ENCODE measurements at places on chromosomes 13 and 19.

DNA sequence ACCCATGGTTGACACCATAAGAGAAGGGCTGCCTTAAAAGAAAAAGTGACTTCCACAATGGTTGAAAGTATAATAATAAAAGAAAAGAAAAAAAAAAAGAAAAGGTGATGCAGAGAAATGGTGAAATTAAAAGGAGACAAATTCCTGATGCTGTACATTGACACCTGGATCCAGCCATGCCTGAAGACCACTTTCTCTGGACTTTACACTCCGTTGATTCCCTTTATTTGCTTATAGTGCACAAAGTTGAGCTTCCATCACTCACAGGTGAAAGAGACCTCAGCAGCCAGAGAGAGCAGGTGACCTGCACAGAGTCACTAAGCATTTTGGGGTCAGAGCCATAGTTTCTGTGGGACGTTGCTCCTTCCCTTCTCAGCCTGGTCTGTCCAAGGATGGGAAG lies 12.2 kb upstream of the OR10H5 start:
- DNase-seq: no peak

- peak; percentile 87 for DNase-seq
Measured at GRCh38 chr19:32976223-32976805, 4.3 kb downstream of the FAAP24 start.

DNA sequence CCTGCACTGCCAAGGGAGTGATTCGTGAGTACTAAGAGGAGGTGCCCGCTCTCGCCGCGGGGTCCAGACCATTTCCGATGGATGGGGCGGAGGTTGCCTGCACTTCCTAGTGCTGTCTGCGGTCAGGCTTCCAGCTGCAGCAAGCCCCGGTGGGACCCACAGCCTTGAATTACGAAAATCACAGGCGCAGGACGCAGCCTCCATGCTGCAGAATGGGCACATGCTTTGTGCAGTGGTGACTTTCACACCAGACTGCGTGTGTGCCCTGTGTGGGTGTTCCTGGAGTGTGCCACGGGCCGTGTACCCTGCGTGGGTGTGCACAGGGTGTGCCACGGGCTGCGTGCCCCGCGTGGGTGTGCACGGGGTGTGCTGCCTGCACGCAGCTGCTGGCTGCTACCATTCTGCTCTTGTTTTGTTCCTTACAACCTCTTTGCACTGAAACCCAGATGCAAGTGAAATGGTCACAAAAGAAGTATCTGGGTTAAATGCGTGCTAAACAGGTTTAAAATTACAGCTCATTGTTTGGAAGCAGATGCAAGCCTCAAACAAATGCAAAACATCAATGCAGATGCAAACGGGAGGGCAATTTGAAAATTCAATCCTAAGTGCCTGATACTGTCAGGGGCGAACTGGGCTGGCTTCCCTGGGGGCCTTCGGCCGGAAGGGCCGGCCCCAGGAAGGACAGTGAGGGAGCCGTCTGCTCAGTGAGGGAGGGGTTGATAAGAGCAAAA lies 221.2 kb upstream of the SOX1 start:
- DNase-seq: no peak

DNA sequence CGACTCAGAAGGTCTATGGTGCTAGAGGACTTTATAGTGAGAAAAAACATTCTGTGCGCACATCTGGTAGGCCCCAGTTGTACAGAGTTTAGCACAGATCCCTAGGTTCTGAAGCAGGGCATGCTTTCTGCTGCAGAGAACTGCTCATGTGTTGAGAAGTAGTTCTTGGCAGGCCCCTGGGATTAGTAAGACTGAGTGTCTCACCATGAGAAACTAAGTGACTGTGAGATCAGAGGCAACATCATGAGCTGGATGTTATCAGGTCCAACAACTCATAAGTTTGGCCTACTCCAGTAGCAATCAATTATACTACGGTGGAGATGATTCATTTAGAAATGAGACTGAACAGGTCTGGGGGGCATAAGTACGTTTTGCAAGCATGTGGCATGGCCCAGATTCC lies 507.4 kb upstream of the KLF12 start:
- DNase-seq: no peak

GRCh38 chr13:110037925-110038573 lies 251.7 kb upstream of the IRS2 start:
- no peak for DNase-seq

DNA sequence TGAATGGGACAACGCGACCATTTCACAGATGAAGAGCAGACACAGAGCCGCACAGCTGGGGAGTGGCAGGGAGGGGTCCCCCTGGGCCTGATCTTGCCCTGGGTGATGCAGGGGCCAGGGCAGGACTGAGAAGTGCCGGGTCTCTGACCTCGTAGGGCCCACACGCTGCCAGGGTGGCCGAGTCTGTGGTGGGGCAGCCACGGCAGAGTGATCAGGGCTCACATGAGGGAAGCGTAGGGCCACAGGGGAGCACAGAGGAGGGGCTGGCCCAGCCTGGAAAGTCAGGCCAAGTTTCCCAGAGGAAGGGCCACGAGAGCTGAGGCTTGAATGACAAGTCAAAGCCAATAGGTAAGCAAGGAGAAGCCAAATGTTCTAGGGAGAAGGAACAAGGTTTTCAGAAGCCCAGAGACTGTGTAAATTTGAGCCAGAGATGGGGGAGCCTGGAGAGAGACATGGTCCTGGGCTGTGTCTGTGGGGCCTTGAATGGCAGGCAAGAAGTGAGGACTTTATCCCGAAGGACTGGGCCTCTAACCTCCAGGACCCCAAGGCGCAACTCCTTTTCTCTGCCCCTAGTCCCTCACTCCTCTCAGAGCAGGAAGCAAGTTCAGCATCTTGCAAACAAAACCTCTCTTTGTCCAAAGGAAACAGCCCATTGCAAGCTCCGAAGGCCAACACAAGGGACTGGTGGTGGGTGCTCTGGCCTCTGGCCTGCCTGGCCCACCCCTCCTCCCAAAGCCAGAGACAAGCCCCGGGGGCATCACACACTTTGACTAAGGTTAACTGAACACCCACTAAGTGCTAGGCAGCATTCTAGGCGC lies 31.7 kb upstream of the FXYD3 start:
- DNase-seq: no peak

DNA sequence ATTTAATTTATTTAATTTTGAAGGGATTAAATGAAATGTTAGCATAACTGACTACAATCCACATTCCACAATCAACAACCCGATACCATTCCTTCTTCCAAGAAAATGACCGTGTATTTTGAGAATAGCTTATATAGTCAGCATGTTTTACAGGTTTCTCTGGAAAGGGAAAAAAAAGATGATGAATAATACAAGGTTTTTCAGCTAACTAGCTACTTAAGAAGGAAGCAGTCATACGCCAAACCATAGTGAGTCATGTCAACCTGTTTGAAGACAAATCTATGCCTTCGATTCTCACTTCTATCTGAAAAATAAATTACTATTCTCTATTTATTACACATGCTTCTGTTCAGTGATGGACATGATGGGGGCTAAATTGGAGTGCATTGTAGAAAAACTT lies 258.6 kb downstream of the EFNB2 start:
- no peak for DNase-seq

- peak; percentile 83 for DNase-seq
Measured at GRCh38 chr19:42284066-42284501, 15.0 kb downstream of the CIC start.
